Pancreas (tissue), 10 donors: ENCODE measurements at places on chromosomes 4 and X. TPM values are rescaled to one million over a fixed set of nuclear protein-coding genes. Genes with fewer than 3 reads are reported as not detected.

DNA sequence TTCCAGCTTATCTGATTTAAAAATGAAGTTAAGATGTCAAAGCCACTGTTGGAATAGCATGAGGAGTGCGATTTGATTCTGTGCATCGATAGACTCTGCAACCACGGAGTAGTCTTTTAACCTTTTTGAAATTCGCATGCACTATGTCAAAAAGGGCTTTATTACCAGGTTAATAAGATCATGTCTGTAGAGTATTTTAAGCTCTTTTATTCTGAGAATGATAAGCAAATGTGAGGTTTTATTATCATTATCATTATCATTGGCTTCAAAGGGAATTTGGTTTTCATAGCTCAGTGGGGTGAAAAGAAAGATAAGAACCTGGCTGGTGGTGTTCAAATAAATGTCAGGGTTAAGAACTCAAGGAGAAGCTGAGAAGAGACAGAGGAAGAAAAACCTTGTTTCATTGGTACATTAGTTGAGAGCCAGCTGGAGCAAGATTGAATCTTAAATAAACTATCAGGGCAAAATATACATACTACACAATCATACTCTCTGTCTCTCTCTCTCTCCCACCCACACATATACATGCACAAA, 102.6 kb downstream of the MMRN1 start:
- no peak for DNase-seq

GRCh38 chr4:26073886-26074560, 160.0 kb downstream of the SMIM20 start:
- DNase-seq = no peak

DNA sequence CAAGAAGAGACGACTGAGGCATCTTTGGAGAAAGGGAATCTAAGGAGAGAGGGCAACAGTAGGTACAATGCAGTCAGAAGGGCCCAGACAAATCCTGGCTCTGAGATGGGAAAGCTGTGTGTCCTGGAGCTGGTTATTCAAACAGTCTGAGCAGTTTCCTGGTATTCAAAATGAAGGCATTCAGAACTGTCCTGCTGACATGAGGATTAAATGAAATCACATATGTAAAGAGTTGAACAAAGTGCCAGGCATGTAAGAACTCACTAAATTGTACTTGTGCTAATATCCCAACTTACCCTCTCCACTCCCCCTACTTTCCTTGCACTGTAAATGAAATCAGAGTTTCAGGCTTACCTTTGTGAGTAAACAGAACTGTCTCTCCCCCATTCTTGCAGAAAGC, 60.9 kb upstream of the LDB2 start:
- DNase-seq = no peak

- DNase-seq = peak; percentile 68
Observed at GRCh38 chrX:111098874-111099273, 2.9 kb downstream of the PAK3 start.

- DNase-seq = no peak
Observed at GRCh38 chr4:101126059-101126458, 221.3 kb downstream of the PPP3CA start.

GRCh38 chrX:72120837-72121236, 10.9 kb downstream of the RTL5 start:
- no peak for DNase-seq

CXorf65 gene
- not detected for total RNA-seq
